ENCODE measurements at places on chromosomes 3 and 15. TPM values are rescaled to one million over a fixed set of nuclear protein-coding genes. Genes with fewer than 3 reads are reported as not detected.

Gene DYNC1LI1
- total RNA-seq: 38.7 TPM

Gene HRH1
- total RNA-seq: 8.0 TPM

Gene CISH
- 0.51 TPM for total RNA-seq

Gene IQCH
- 1.8 TPM for total RNA-seq

Gene FRMD4B
- total RNA-seq: 1.5 TPM

Gene AMOTL2
- 46.2 TPM for total RNA-seq

Gene LAMB2
- total RNA-seq: 109 TPM

Gene SOX14
- total RNA-seq: not detected

Gene POLG
- total RNA-seq: 50.0 TPM

Gene DLEC1
- total RNA-seq: 0.05 TPM

Gene CHRD
- 0.48 TPM for total RNA-seq

Gene THPO
- 0.06 TPM for total RNA-seq

Gene SAXO2
- total RNA-seq: 3.2 TPM

Gene PTPRG
- total RNA-seq: 2.8 TPM

Gene KBTBD13
- total RNA-seq: not detected

Gene GPR62
- not detected for total RNA-seq

Gene C2CD4A
- total RNA-seq: 0.05 TPM

Gene ADCY5
- 0.44 TPM for total RNA-seq

Gene ZMYND10
- 0.93 TPM for total RNA-seq

Gene CNTN6
- total RNA-seq: not detected

Gene STARD9
- total RNA-seq: 1.7 TPM

Measured in A549 treated with CORT108297 at 1 μM for 4 hours (cell line).